ENCODE measurements at places on chromosomes 7 and 10.

GRCh38 chr10:72802763-72803505 lies 90.6 kb upstream of the OIT3 start:
- H3K27me3 ChIP-seq: peaks cover 3% of the 10 kb centered on the region
- H3K36me3 ChIP-seq: no peaks in the 10 kb centered on the region
- DNase-seq: no peak
- H3K27ac ChIP-seq: no peak overlapping the region
- peaks cover 10% of the 10 kb centered on the region for H3K4me1 ChIP-seq

DNA sequence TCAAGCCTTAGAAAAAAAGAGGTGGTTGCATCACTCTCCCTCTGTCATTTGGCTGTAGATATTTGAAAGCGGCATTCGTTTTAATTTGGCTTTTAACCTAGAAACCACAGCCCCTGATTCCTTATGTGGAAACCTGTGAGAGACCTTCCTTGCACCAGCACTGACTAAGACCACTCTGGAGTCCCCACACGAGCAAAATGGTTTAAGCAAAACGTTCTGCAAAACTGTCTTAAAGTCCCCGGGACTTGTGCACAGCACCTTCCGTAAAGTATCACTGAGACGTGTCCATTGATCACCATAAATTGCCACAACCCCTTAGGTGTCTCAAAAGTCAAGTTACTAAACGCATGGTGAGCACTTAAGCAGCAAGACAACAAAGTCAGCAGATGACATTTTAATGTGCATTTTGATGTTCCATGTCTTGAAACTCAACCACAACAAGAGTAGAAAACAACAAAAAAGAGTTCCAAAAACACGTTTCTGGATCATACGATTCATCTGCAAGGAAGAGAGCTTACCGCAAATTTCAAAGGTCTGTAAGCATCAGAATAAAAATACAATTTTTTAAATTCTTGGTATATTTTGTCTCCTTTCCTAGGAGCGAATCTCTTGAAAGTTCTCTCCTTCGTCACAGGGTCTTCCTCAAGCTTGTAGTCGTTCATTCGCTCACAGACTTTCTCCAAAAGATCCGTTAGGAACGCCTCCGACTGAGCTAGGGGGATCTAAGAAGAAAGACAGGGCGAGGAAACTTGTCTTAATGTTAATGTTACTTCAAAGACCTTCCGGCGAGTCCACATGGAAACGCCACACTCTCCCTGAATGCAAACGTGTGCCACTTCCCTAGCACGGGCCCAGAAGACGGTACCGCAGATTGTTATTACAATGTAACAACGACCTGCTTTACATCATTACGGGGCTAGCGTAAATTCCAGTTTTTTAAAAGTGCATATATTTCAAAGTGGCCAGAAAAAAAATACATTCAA lies 37.7 kb downstream of the CNPY1 start:
- peak overlapping the region; percentile 11 for H3K4me3 ChIP-seq
- peaks cover 75% of the 10 kb centered on the region for H3K27me3 ChIP-seq
- no peak for DNase-seq

GRCh38 chr10:99859585-99859984 lies 77.1 kb downstream of the ABCC2 start:
- no peak overlapping the region for H3K27ac ChIP-seq
- H3K4me1 ChIP-seq: no peaks in the 10 kb centered on the region
- peaks cover 48% of the 10 kb centered on the region for H3K27me3 ChIP-seq
- H3K4me3 ChIP-seq: no peak overlapping the region
- no peaks in the 10 kb centered on the region for H3K36me3 ChIP-seq
- DNase-seq: no peak

DNA sequence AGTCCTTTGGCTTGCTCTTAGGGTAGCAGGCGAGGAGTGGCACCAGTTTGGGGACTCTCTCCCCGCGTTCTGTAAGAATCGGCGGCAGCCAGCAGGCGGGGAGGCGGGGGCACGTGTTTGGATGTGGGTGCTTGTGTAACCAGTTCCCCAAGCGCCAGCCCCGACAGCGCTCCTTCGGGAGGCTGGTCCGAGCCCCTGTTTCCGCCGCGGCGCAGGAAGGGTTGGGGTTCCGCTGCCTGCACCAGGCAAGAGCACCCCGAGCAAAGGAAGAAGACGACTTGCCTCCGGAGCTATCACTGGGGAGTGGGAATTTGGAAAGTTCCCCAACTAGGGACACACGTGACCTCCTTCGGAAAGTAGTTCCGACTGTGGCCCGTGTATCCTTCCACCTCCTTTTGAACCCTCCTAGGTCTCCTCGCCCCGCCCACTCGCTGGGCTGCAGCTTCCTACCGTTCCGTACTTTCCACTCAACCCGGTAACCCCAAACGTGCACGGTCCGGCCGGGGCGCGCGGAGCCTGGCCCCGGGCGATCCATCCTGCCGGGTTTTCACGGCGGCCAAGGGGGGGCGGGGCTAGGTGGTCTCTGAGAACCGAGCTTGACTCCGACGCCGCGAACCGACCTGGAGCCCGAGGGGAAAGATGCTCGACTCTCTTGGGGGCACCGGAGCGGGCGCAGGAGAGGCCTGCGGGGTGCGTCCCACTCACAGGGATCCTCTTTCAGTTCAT lies 1.2 kb downstream of the KLLN start:
- peak overlapping the region; percentile 97 for H3K27ac ChIP-seq
- peaks cover 31% of the 10 kb centered on the region for H3K4me1 ChIP-seq
- peaks cover 11% of the 10 kb centered on the region for H3K27me3 ChIP-seq
- H3K36me3 ChIP-seq: peaks cover 21% of the 10 kb centered on the region
- H3K4me3 ChIP-seq: peak overlapping the region; percentile 93

DNA sequence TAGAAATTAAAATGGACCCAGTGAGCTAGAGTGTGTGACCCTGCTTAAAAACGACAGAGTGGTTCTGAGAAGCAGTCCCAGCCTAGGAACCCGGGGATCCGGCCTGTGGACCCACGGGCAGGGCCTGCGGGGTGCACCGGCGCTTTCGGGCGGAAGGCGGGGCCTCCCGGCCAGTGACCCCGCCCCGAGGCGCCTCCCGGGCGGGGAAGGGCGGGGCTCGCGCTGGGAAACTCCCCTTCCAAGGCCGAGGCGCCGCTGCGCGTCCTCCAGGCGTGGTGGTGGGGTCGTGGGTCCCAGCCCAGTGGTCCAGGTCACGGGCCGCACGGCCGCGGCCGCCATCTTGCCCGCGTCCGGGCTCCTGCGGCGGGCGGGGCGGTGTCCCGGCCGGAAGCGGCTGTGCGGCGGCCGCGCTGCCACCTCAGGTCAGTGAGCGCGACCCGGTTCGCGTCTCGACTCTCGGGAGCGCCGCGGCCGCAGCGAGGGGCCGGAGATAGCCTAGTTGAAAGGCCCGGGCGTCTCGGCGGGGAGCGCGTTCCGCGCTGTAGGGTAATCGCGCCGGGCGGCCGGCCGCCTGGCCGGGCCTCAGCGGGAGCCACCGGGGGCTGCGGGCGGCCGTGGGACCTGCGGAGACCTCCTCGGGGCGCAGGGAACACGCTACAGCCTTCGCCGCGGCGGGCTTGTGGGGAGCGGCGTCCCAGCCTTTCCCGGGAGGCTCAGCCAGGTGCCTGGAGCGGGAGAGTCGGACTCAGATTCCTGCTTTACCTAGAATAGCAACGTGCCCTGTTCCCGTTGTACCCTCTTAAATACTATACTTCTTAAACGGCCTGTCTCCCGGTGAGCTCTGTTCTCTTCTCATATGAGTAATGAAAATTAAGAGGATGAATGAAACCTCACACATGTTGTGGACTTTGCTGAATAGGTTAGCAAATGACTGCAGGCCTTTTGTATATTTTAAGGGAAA lies at the start of gene MIOS:
TSS of gene MIOS (plus strand) at position 234 of the 961 bp plus-strand sequence. CDS start 5,592 bp downstream, outside the sequence.
- peak within 1 kb of the TSS; percentile 82 for H3K4me3 ChIP-seq
- H3K27me3 ChIP-seq: no peaks in the 10 kb centered on the region
- peak within 1 kb of the TSS; percentile 89 for H3K27ac ChIP-seq
- DNase-seq: peak; percentile 84
- peaks cover 37% of the 10 kb centered on the region for H3K4me1 ChIP-seq

DNA sequence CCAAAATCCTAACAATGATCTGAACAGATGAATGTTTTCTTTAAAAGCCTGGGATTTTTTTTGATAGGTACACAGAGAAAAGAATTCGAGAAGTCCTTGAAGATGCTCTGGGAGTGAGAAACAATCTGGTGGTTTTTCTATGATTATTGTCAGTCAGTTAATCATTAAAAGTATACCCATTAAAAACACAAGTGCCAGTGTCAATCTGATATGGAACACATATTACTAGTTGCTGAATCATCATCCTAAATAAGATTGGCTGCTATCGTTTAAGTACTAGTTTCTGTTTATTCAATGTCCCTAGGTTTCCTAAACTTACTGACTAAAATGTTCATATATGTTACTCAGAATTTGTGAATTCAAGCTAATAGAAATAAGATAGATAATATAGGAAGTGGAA lies 16.1 kb downstream of the COL28A1 start:
- no peaks in the 10 kb centered on the region for H3K4me1 ChIP-seq
- DNase-seq: no peak
- peaks cover 4% of the 10 kb centered on the region for H3K27me3 ChIP-seq
- H3K27ac ChIP-seq: no peak overlapping the region

- H3K36me3 ChIP-seq: no peaks in the 10 kb centered on the region
- H3K27me3 ChIP-seq: no peaks in the 10 kb centered on the region
Observed at GRCh38 chr10:52442576-52442975, 128.5 kb downstream of the DKK1 start.

- H3K36me3 ChIP-seq: no peaks in the 10 kb centered on the region
- H3K27ac ChIP-seq: no peak overlapping the region
- no peak overlapping the region for H3K4me3 ChIP-seq
- no peaks in the 10 kb centered on the region for H3K4me1 ChIP-seq
- no peak for DNase-seq
Observed at GRCh38 chr7:133650069-133650468, 397.2 kb downstream of the EXOC4 start.

- H3K27me3 ChIP-seq: no peaks in the 10 kb centered on the region
- no peak overlapping the region for H3K4me3 ChIP-seq
- H3K27ac ChIP-seq: no peak overlapping the region
- no peaks in the 10 kb centered on the region for H3K36me3 ChIP-seq
Observed at GRCh38 chr7:46791188-46791587, 790.7 kb downstream of the TNS3 start.

- DNase-seq: no peak
- H3K27me3 ChIP-seq: peaks cover 11% of the 10 kb centered on the region
- no peaks in the 10 kb centered on the region for H3K4me1 ChIP-seq
- H3K4me3 ChIP-seq: no peak overlapping the region
- no peak overlapping the region for H3K27ac ChIP-seq
Observed at GRCh38 chr7:55155351-55156117, 136.7 kb downstream of the EGFR start.

DNA sequence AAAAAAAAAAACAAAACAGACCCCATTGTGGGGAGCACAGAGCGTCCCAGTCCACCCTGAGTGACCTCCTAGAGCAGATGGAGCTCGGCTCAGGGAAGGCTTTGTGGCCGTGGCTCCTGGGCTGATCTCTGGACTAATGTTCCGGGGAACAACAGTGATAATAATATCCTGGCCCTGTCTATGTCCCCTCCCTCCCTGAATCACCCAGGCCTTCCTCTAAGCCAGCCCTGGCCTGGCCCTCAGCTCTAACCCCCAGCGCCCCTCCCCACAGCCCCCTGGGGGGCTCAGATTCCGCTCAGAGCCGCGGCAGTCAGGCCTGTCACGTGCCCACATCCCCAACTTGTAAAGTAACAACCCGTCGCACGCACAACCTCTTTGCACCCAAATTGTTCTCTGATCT lies 48.3 kb downstream of the MICALL2 start:
- no peak overlapping the region for H3K4me3 ChIP-seq
- H3K27ac ChIP-seq: no peak overlapping the region
- no peak for DNase-seq
- H3K4me1 ChIP-seq: peaks cover 3% of the 10 kb centered on the region

DNA sequence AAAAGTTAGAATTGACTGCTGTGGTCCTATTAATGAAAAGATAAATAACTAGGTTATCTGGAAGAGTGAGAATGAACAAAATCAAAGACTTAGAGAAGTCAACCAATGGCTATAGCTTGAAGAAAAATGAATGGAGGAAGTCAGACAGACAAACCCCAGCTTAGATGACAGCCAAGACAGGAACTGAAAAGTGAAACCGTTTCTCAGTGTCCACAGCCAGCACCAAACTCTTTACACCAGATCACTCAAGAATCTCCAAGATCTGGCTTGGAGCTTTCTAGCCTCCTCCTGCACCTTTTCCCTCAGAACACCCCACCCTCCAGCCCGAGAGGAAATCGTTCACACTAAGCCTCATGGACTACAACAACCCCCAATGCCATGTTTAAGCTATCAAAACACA lies 167.0 kb downstream of the SFMBT2 start:
- H3K4me3 ChIP-seq: peak overlapping the region; percentile 22
- DNase-seq: peak; percentile 35
- H3K27me3 ChIP-seq: no peaks in the 10 kb centered on the region
- H3K36me3 ChIP-seq: peaks cover 60% of the 10 kb centered on the region
- peaks cover 49% of the 10 kb centered on the region for H3K4me1 ChIP-seq

GRCh38 chr7:36606976-36607720 lies 117.1 kb downstream of the AOAH start:
- H3K27me3 ChIP-seq: peaks cover 5% of the 10 kb centered on the region
- peaks cover 35% of the 10 kb centered on the region for H3K4me1 ChIP-seq

DNA sequence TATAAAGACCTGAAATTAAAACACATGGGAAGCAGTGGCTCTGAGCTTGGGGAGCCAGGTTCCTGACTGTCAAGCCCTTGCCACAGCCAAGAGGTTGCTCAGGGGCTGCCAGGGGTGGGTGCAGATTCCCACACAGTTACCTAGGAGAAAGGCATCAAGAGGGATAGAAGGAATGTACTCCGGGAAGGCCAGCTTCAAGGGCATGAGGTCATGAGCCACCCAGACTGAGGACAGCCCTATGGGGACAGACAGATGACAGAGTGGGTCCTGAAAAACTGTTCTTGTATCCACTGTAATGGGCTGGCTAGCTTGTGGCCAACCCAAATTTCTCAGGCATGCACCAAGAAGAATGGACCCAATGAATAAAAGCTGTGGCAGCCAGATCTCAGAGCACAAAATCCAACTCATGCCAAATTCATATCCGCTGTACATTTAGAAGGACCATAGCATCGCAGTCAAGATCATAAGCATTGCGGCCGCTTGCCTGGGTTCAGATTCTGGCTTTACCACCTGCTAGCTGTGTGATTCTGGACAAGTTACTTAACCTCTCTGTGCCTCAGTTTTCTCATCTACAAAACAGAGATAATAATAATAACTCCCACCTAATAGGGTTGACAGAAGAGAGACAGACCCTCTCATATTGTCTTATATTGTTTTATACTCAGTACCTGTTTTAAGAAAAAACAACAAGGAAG lies 44.9 kb upstream of the KCNMA1 start:
- no peak for DNase-seq
- H3K27me3 ChIP-seq: peaks cover 13% of the 10 kb centered on the region
- no peaks in the 10 kb centered on the region for H3K36me3 ChIP-seq
- no peaks in the 10 kb centered on the region for H3K4me1 ChIP-seq

DNA sequence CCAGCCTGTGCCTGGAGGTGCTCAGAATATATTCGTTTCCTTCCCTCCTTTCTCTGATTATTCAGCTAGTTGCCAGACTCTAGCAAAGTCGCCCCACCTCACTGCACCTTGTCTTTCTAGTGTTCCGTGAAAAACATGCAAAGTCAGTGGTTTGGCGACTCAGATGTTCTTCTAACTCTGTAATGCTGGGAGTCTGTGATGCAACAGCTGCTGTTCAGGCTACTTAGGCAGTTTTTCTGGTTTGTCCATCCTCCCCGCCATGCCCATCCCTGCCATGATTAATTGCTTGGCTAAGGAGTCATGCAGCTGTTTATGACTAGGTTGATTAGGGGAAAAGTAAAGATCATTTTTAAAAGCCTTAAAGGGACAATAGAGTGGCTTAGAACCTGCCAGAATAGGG lies 99.4 kb downstream of the MTPN start:
- no peaks in the 10 kb centered on the region for H3K36me3 ChIP-seq
- no peaks in the 10 kb centered on the region for H3K4me1 ChIP-seq
- no peak overlapping the region for H3K27ac ChIP-seq

- no peaks in the 10 kb centered on the region for H3K36me3 ChIP-seq
- H3K4me3 ChIP-seq: no peak overlapping the region
- no peaks in the 10 kb centered on the region for H3K4me1 ChIP-seq
- H3K27ac ChIP-seq: no peak overlapping the region
- no peak for DNase-seq
Observed at GRCh38 chr10:2936816-2937215, 130.5 kb upstream of the PFKP start.
